Panc1 (cell line): ENCODE measurements at places on chromosomes 3 and 15. TPM values are rescaled to one million over a fixed set of nuclear protein-coding genes. Genes with fewer than 3 reads are reported as not detected.

- H3K27me3 ChIP-seq: no peaks in the 10 kb centered on the region
- no peak overlapping the region for H3K27ac ChIP-seq
- no peak overlapping the region for H3K4me3 ChIP-seq
- no peaks in the 10 kb centered on the region for H3K36me3 ChIP-seq
- no peaks in the 10 kb centered on the region for H3K4me1 ChIP-seq
- no peak for DNase-seq
These were observed 25.3 kb upstream of the NR2C2 start for GRCh38 chr3:14921811-14922705.

- no peak overlapping the region for H3K4me3 ChIP-seq
- no peaks in the 10 kb centered on the region for H3K27me3 ChIP-seq
- no peak overlapping the region for H3K27ac ChIP-seq
These were observed 49.2 kb downstream of the LDHAL6B start for GRCh38 chr15:59255680-59256336.

GRCh38 chr15:67175643-67176071, 78.8 kb downstream of the AAGAB start:
- no peak overlapping the region for H3K4me3 ChIP-seq
- peaks cover 100% of the 10 kb centered on the region for H3K4me1 ChIP-seq
- peak overlapping the region; percentile 94 for H3K27ac ChIP-seq
- H3K36me3 ChIP-seq: peaks cover 40% of the 10 kb centered on the region
- DNase-seq: no peak

DNA sequence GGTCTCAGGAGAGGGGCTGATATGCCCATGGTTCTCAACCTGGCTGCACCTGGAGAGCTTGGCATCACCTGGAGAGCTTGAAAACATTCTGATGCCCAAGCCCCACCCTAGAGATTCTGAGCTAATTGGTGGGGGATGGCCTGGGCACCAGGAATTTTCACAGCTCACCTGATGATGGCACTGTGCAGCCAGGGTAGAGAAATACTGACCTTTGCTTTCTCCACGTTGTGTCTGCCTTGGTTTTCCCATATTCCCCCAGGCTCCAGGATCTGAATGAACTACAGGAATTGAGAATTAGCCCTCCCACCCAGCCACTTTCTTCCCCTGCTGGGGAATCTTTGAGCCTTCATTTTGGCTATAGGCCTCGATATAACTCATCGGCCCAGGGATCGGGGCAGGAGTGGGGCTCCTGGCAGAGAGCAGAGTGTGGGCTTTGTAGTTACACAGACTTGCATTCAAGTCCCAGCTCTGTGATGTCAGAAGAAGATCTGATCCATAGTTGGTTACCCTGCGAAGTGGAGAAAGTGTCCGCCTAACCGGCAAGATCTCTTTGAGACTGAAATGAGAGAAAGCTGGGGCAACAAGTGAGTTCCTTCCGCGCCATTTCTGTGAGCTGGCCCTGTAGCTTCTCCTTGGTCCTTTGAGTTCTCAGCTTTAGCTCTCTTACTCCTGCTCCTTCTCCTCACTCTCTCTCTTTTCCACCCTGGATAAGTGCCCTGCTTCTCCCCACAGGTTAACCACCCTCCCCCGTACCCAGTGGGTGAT, 33.1 kb upstream of the UBE2Q2 start:
- H3K4me1 ChIP-seq: no peaks in the 10 kb centered on the region
- peaks cover 3% of the 10 kb centered on the region; the same call in 1 of the 2 replicates for H3K27me3 ChIP-seq
- no peak overlapping the region for H3K4me3 ChIP-seq
- H3K27ac ChIP-seq: no peak overlapping the region

GRCh38 chr3:16596352-16597032, 8.7 kb downstream of the DAZL start:
- no peak overlapping the region for H3K27ac ChIP-seq
- no peak for DNase-seq

DNA sequence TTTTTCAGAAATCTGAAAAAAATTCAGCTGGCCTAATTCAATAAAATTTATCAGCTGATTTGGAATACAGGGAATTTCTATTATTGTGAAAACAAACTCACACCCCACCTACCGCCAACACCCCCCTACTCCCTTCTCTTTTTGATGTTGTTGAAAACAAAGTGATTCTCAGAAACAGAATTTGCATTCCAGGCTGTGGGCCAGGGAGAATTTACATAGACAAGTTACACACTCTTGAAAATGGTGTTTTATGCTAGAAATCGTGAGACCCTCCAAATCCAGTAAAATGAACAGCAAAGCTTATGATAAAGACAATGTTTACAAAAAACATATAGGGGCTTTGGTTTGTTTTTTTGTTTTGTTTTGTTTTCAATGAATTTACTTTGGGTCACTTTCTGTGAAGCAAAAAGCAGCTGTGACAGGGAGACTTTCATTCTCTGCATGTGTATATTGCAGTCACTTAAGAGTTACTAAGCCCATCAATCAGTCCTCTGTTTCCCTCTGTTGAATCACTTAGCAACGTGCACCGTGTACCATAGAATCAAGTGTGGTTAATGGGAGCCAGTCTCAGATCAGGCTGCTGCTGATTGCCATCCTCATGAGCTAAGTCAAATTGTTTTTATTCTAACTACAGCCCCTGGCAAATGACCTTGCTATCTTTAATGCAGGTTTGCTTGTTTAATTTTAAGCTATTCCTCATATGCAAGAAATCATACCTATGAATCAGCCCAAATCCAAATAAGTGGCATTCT, 159.8 kb downstream of the ALCAM start:
- H3K4me3 ChIP-seq: no peak overlapping the region
- H3K27me3 ChIP-seq: no peaks in the 10 kb centered on the region
- no peak for DNase-seq
- no peaks in the 10 kb centered on the region for H3K4me1 ChIP-seq

GRCh38 chr15:63605816-63606215, 8.6 kb downstream of the FBXL22 start:
- peaks cover 2% of the 10 kb centered on the region; the same call in 1 of the 2 replicates for H3K36me3 ChIP-seq
- DNase-seq: no peak
- H3K27me3 ChIP-seq: no peaks in the 10 kb centered on the region
- H3K27ac ChIP-seq: no peak overlapping the region

- DNase-seq: no peak
- peaks cover 23% of the 10 kb centered on the region for H3K27me3 ChIP-seq
- H3K27ac ChIP-seq: no peak overlapping the region
These were observed 6.7 kb downstream of the CEMIP start for GRCh38 chr15:80785811-80786354.

DNA sequence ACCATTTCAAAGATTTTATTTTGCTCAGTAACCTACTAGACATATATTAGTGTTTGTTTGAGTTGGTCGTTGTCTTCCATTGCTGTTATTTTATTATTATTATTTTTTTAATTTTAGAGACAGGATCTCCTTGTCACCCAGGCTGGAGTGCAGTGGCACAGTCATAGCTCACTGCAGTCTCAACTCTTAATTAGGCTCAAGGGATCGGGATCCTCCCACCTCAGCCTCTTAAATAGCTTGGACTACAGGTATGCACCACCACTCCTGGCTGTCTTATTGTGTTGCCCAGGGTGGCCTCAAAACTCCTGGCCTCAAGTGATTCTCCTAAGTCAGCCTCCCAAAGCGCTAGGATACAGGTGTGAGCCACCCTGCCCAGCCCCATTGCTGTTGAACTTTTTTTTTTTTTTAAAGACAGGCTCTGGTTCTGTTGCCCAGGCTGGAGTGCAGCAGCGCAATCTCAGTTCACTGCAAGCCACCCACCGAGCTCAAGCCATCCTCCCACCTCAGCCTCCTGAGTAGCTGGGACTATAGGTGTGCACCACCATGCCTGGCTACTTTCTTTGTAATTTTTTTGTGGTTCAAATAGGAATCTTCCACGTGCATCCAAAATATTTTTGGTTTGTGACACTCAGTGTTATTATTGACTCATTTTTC, 18.2 kb downstream of the SETD5 start:
- no peak overlapping the region for H3K4me3 ChIP-seq
- H3K36me3 ChIP-seq: no peaks in the 10 kb centered on the region
- no peaks in the 10 kb centered on the region for H3K27me3 ChIP-seq
- H3K27ac ChIP-seq: no peak overlapping the region
- no peak for DNase-seq

DNA sequence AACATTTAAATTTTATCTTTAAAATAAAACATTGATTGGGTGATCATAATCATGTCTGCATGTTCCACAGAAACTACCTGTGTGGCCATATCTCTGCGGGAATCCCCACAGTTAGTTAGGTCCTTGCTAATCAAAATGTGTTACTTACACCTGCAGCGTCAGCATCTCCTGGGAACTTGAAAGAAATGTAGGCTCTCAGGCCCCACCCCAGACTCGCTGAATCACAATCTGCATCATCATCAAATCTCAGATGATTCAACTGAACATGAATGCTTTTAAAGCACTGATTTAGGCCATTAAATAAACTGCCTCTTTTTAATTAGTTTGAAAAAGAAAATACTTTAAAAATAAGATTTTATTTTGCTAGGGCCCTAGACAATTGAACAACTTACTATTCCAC, 577.8 kb downstream of the PYDC2 start:
- H3K4me3 ChIP-seq: no peak overlapping the region
- no peak overlapping the region for H3K27ac ChIP-seq
- DNase-seq: no peak
- no peaks in the 10 kb centered on the region for H3K36me3 ChIP-seq

GRCh38 chr3:197219619-197220018, 78.8 kb downstream of the DLG1 start:
- H3K4me1 ChIP-seq: peaks cover 10% of the 10 kb centered on the region; the same call in 1 of the 2 replicates
- H3K4me3 ChIP-seq: no peak overlapping the region
- no peaks in the 10 kb centered on the region for H3K36me3 ChIP-seq
- H3K27me3 ChIP-seq: no peaks in the 10 kb centered on the region
- no peak overlapping the region for H3K27ac ChIP-seq
- no peak for DNase-seq

GRCh38 chr15:35279811-35280210, 194.7 kb upstream of the NANOGP8 start:
- H3K4me3 ChIP-seq: no peak overlapping the region
- no peaks in the 10 kb centered on the region for H3K36me3 ChIP-seq
- DNase-seq: no peak
- no peak overlapping the region for H3K27ac ChIP-seq

- no peak overlapping the region for H3K27ac ChIP-seq
- no peaks in the 10 kb centered on the region for H3K36me3 ChIP-seq
- H3K4me1 ChIP-seq: no peaks in the 10 kb centered on the region
- H3K27me3 ChIP-seq: no peaks in the 10 kb centered on the region
These were observed 161.8 kb downstream of the EDEM1 start for GRCh38 chr3:5349343-5349742.

DNA sequence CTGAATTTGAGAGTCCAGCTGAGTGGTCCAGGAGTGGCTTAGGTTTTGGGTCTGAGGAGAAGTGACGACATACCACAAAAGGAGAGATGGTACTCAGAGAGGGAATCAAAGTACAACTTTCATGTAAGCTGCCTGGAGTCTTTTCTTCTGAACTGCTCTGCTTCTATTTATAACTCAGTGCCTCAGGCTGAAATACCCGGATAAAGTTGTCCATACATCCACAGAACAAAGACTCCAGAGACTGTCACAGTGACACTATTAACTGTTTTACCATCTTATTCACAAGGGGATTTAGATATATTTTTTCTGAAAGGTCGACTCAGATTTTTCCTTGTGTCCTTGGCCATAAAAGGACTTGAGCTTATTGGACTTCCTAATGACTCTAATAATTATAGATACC, 264.3 kb upstream of the DNAJC19 start:
- H3K27me3 ChIP-seq: no peaks in the 10 kb centered on the region
- H3K27ac ChIP-seq: no peak overlapping the region
- H3K4me3 ChIP-seq: no peak overlapping the region

TGM5 gene
- total RNA-seq: not detected

SI gene
- total RNA-seq: not detected

MUC20 gene
- not detected for total RNA-seq

RASGRF1 gene
- 0.59 TPM for total RNA-seq

TMEM158 gene
- 7.3 TPM for total RNA-seq

ACTRT3 gene
- 1.7 TPM for total RNA-seq

GOLGA6L22 gene
- total RNA-seq: not detected

RLBP1 gene
- total RNA-seq: not detected
